ENCODE measurements at places on chromosomes 5 and 9.

- DNase-seq, result no peak
These were observed at the start of gene PTPDC1 for GRCh38 chr9:94084314-94084713. Gene PTPDC1 (plus strand): TSS chr9:94084464. CDS start chr9:94084531, 67 bp downstream.

DNA sequence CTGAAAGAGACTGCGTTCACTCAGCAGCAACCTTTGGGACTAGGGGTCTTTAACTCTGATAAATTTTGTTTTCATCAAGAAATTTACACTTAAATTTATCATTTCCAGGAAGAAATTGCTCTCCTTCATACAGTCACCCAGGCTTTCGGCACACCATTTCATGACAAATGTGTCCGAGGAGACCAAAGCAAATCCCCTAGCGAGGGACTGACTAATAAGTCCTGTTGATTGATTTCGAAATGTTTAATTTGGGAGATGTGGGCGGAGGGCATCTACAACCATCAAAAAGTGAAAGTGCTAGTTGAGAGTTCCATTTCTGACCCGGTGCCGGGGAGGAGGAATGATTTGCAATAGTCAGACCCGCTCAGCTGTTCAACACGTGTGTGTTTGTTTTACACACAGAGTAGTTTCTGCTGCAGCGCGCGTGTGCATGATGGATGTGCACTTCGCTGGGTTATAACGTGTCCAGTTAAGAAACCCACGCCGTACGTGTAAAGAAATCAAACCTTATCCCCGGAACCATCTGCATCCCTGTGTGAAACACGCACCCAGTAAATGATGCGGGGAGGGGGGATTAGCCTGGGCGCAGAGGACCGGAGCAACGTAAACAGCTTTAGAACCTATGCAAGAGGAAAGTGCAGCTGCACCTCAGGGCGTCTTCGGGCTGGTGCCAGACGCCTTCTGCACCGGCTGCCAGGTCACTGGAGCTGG lies 845 bp upstream of the NR4A3 start:
- DNase-seq, result no peak

GRCh38 chr5:7976411-7977190 lies 107.7 kb downstream of the MTRR start:
- DNase-seq, result no peak

- DNase-seq, result no peak
These were observed 601.5 kb downstream of the ACTL7B start for GRCh38 chr9:108254236-108254635.

DNA sequence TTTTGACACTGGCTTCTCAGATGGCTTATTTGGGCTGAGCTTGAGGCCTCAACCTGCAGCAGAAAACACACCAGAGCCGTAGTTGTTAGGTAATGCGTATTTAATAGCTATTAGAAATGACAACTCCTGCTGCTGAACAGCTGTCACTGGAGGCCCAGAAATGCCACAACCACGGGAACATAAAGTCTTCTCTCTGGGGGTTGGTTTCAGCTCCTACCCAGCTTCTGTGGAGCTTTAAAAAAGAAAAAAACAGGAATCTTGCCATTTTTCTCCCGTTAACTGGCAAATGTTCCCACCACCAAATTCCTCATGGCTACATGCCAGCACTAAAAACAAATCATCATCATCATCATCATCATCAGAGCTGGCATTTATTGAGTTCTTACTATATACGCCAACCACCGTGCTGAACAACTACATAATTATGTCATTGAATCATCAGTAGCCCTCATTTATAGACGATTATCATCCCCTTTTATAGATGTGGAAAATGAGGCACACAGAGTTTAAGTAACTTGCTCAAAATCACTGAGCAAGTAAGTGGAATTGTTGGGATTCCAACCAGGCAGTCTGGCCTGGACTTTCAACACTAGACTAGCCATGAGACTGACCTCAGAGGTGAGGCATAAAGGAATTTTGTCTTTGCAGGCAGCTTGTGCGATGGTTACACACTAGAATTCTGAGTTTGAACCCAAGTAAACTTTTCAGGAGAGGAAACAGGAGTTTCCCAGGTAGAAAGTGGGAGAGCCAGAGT lies 185.3 kb upstream of the WWC1 start:
- DNase-seq, result no peak

- peak; percentile 28 for DNase-seq
These were observed 580.8 kb downstream of the CCDC171 start for GRCh38 chr9:16133556-16134227.

DNA sequence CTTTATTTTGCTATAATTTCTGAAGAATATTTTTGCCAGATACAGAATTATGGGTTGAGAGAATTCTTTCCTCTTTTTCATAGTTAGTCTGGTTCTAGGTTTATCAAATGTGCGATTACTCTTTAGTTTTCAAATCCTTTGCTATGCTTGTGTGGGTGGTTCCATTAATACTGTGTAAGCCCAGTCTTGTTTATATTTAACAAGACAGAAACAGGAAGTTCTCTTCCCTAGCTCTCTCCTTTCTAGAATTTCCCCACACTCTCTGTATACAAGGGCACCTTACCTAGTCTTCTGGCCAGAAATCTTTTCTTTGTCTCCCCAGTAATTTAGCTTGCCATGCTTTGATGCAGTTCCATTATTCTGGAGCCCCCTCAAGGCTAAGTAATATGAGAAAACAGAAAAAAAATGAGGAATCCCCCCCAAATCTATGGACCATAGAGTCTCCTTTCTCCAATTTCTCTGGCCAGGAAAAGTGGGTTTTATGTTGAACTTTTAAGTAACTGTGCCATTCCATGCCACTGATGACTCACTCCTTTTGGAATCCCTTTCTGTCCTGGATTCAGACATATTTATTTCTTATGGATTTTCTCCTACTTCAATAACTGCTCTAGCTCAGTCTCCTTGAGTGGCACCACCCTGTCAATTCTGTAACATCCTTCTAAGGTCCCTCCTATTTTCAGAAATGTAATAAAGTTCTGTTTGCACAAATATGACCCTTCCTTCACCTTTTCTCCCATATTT lies 1714.1 kb downstream of the EFNA5 start:
- no peak for DNase-seq

DNA sequence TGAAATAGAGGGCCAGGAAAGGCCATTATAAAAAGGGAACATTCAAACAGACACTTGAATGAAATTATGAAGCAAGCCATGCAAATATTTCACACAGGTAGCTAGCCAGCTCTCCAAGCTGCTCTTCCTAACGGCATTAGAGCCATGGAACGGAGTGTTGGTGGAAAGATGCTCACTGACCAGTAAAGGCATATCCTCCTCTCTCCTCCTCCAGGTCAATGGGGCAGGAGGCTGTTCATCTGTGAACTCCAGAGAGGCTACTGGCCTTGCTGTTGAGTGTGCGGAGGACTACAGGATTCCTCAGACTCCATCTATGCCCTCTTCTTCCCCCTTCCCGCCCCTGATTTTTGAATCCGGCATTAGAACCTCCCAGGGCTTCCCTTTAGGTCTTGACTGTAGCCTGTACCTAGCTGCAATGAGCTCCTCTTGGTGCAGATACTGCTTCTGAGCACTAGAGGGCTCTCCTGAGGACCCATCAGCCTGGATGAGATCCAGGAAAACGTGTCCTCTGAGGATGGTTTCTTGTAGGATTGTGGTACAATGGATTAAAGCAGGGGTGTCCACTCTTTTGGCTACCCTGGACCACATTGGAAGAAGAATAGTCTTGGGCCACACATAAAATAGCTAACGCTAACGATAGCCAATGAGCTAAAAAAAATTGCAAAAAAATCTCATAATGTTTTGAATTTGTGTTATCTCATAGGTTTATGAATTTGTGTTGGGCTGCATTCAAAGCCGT lies 162.2 kb downstream of the SREK1 start:
- no peak for DNase-seq

- DNase-seq, result no peak
These were observed 138.7 kb upstream of the GRHPR start for GRCh38 chr9:37283730-37284325.

GRCh38 chr9:121811751-121812150 lies 160.3 kb downstream of the DAB2IP start:
- no peak for DNase-seq

DNA sequence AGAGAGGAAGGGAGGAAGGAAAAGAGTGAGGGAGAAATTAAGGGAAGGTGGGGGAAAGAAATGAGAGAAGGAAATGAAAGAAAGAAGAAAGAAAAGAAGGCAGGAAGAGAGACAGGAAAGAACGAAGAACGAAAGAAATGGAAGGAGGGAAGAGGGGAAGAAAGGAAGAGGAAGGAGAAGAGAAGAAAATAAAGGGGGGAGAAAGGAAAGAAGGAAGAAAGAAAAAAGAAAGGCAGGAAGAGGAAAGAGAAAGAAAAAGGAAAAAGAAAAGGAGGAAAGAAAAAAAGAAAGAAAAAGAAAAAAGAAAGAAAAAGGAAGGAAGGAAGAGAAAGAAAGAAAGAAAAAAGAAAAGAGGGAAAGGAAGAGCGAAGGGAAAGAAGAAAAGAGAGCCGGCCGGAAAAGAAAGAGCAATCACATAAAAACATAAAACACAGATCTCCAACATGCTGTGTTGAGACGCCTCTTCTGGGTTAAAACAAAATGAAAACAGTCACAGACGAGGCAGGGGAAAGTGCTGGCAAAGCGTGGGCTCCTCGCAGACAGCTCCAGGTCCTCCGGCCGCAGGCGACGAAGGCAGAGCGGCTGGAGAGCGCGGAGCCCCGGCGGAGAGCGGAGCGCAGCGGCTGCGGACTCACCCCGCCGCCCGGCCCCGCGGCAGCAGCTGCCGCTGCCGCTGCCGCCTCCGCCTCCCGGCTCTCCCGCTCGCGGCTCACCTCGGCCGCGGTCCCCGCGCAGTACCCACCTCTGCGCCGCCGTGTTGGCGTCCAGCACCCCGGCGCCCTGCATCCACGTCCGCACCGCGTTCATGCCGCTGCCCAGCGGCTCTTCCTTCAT lies 896 bp downstream of the EBF1 start:
- peak; percentile 22 for DNase-seq

- DNase-seq, result no peak
These were observed 241.4 kb upstream of the RPS23 start for GRCh38 chr5:82519558-82519957.

DNA sequence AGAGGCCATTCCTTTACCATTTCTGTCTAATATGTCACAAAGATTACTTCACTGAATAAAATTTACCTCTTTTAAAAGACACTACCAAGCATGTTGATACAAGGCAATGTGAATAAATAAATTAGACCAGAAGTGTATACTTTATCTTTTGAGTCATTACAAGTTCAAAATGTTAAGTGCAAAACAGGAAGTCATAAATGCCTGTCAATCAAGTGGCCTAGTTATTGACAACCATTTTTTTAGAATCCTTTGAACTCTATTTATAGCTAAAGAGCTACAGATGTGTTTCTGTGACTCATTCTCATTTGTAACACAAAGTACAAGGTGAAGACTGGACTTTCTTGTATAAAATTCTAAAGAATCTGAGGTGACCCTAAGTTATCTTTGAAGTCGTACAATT lies 602.7 kb upstream of the SEMA6A start:
- no peak for DNase-seq

DNA sequence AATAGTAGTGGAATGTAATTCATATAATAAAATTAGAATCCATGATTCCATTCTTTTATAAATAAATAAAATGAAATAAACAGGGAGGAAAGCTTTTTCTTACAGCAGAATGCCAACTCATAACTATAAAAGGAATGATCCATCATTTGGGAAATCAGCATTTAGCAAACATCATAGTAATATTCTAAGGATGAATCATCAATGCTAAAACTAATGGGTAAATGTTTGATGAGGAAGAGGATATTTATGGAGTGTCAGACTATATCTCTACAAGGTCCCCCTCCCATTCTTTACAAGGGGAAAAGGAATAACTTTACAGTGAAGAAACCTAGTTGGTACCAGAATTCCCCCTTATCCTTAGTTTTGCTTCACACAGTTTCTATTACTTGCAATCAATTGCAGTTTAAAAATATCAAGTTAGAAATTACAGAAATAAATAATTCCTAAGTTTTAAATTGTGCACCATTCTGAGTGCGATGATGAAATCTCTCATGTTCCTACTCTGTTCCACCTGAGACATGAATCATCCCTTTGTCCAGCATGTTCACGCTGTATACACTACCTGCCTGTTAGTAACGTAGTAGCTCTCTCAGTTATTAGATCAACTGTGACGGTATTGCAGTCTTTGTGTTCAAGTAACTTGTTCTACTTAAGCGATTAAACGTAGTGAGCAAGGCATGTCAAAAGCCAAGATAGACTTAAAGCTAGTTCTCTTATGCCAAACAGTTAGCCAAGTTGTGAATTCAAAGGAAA lies 14.2 kb upstream of the JAKMIP2 start:
- no peak for DNase-seq

GRCh38 chr5:168001318-168001717 lies 290.1 kb upstream of the WWC1 start:
- DNase-seq, result no peak

DNA sequence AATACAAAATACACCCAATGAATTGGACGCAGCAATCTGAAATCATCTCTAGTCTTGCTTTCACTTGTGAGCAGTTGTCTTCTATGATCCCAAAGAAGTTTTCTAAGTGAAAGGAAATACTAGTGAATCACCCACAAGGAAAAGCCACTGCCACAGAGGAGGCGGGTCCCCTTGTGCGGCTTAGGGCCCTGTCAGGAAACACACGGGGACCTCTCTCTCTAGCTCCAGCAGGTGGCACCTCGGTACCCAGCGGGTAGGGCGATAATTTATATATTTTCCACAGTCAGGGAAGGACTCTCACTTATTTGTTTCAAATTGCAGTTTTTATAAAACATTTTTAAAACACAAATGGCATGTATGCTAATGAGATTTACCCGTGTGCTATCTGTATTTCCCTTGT lies 417.1 kb downstream of the KDM4C start:
- no peak for DNase-seq
